ENCODE measurements at places on chromosomes 12 and 14. TPM values are rescaled to one million over a fixed set of nuclear protein-coding genes. Genes with fewer than 3 reads are reported as not detected.

The RBP5 gene
- 1.0 TPM for total RNA-seq

The NEUROD4 gene
- 1.3 TPM for total RNA-seq

The LRTM2 gene
- total RNA-seq, result 3.2 TPM

The NRXN3 gene
- total RNA-seq, result 21.9 TPM

DNA sequence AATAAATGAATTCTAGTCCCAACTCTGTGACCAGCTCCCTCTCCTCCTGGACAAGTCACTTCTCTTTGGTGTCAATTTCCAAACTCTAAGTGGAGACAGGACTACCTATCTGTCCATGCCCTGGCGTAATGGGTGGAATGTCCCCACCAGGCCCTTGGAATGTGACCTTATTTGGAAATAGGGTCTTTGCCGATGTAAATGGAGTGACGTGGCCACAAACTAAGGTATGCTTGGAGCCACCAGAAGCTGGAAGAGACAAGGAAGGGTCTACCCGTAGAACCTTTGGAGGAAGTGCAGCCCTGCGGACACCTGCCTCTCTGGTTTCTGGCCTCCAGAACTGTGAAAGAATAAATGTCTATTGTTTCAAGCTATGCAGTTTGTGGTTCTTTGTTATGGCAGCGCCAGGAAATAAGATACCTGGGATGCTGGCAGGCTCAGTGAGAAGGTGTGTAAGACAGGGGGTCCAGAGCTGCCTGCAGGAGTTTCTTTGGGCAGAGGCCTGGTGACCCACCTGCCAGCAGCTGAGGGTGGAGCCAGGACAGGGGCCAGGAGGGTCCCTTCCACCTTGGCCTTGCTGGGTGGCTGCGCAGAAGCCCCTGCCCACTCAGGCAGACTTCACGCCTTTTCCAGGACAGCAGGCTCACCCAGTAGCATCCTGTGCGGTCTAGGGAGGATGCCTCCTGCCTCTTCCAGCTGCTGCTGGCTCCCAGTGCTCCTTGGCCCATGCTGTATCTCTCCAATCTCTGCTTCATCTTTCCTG, 45.8 kb downstream of the ARL6IP4 start:
- no peak overlapping the region for H3K27ac ChIP-seq
- peaks cover 30% of the 10 kb centered on the region for H3K36me3 ChIP-seq
- no peak for DNase-seq
- H3K27me3 ChIP-seq, result no peaks in the 10 kb centered on the region

- no peaks in the 10 kb centered on the region for H3K27me3 ChIP-seq
- no peak for DNase-seq
- peak overlapping the region; percentile 88 for H3K27ac ChIP-seq
- H3K4me3 ChIP-seq, result no peak overlapping the region
- H3K4me1 ChIP-seq, result peaks cover 33% of the 10 kb centered on the region
These were observed 16.7 kb upstream of the RIC8B start for GRCh38 chr12:106757623-106758348.

DNA sequence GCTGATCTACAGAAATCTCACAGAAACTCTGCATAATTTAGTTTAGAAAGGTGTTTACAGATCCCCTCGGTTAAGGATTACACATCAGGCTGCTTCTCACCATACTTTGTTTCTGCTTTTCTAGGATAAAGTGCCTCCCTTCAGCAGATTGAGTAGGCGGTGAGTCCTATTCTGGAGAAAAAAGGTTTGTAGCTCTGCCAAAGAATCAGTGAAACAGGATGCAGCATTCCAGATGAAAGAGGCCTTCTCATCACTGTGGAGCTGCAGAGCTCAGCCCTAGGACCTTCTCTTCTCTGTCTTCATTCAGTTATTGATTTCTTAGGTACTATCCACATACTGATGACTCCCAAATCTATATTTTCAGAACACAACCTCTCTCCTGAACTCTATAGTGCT, 155.5 kb upstream of the KRR1 start:
- peak overlapping the region; percentile 55 for H3K27ac ChIP-seq
- DNase-seq, result no peak
- H3K4me1 ChIP-seq, result no peaks in the 10 kb centered on the region
- H3K36me3 ChIP-seq, result no peaks in the 10 kb centered on the region

GRCh38 chr12:92736605-92737004, 33.8 kb downstream of the PLEKHG7 start:
- no peak overlapping the region for H3K27ac ChIP-seq
- peaks cover 10% of the 10 kb centered on the region for H3K4me1 ChIP-seq
- H3K27me3 ChIP-seq, result no peaks in the 10 kb centered on the region
- H3K4me3 ChIP-seq, result no peak overlapping the region
- no peaks in the 10 kb centered on the region for H3K36me3 ChIP-seq

- peaks cover 45% of the 10 kb centered on the region for H3K4me1 ChIP-seq
- H3K36me3 ChIP-seq, result no peaks in the 10 kb centered on the region
- no peak for DNase-seq
- no peak overlapping the region for H3K27ac ChIP-seq
These were observed 12.5 kb upstream of the KRT80 start for GRCh38 chr12:52204095-52204930.

GRCh38 chr12:2112401-2112800, 59.6 kb downstream of the CACNA1C start:
- H3K4me1 ChIP-seq, result peaks cover 15% of the 10 kb centered on the region
- DNase-seq, result no peak
- H3K36me3 ChIP-seq, result peaks cover 16% of the 10 kb centered on the region
- no peaks in the 10 kb centered on the region for H3K27me3 ChIP-seq
- H3K4me3 ChIP-seq, result no peak overlapping the region
- no peak overlapping the region for H3K27ac ChIP-seq

GRCh38 chr14:100100032-100100703, 34.9 kb downstream of the EVL start:
- no peak overlapping the region for H3K4me3 ChIP-seq
- H3K4me1 ChIP-seq, result peaks cover 15% of the 10 kb centered on the region
- H3K36me3 ChIP-seq, result peaks cover 10% of the 10 kb centered on the region
- no peak for DNase-seq
- H3K27me3 ChIP-seq, result no peaks in the 10 kb centered on the region

DNA sequence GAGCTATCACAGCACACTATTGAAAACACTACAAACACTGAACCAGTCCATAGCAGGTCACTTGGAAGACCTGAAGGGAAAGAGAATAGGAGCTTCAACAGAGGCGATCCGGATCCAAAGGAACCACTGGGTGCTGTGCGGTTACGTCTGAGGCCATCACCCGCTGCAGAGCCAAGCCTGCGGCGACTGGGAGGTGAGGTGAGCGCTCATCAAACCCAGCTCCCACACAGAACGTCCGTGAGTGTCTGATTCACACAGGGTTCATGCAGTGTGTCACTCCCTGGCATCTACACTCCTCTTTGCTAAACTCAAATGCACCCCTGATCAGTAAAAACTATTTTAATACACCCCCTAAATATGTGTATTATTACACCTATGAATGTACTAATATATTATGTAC, 64.1 kb downstream of the TMEM132D start:
- H3K4me1 ChIP-seq, result no peaks in the 10 kb centered on the region
- no peaks in the 10 kb centered on the region for H3K27me3 ChIP-seq
- no peaks in the 10 kb centered on the region for H3K36me3 ChIP-seq
- no peak overlapping the region for H3K4me3 ChIP-seq
- no peak for DNase-seq

GRCh38 chr14:65179918-65180724, 77.8 kb upstream of the MAX start:
- no peak for DNase-seq
- H3K27me3 ChIP-seq, result no peaks in the 10 kb centered on the region
- no peak overlapping the region for H3K4me3 ChIP-seq
- H3K27ac ChIP-seq, result no peak overlapping the region
- H3K36me3 ChIP-seq, result no peaks in the 10 kb centered on the region

GRCh38 chr12:43057566-43057965, 468.0 kb upstream of the PRICKLE1 start:
- DNase-seq, result peak; percentile 27
- no peaks in the 10 kb centered on the region for H3K4me1 ChIP-seq
- no peaks in the 10 kb centered on the region for H3K27me3 ChIP-seq
- no peak overlapping the region for H3K27ac ChIP-seq
- no peaks in the 10 kb centered on the region for H3K36me3 ChIP-seq
